ENCODE measurements at places on chromosomes 12 and 14.
A peak's percentile ranks its signal among the peaks of the same experiment; 100 is the strongest.

GRCh38 chr14:35474323-35474722 lies 59.6 kb upstream of the INSM2 start:
- no peak for DNase-seq

DNA sequence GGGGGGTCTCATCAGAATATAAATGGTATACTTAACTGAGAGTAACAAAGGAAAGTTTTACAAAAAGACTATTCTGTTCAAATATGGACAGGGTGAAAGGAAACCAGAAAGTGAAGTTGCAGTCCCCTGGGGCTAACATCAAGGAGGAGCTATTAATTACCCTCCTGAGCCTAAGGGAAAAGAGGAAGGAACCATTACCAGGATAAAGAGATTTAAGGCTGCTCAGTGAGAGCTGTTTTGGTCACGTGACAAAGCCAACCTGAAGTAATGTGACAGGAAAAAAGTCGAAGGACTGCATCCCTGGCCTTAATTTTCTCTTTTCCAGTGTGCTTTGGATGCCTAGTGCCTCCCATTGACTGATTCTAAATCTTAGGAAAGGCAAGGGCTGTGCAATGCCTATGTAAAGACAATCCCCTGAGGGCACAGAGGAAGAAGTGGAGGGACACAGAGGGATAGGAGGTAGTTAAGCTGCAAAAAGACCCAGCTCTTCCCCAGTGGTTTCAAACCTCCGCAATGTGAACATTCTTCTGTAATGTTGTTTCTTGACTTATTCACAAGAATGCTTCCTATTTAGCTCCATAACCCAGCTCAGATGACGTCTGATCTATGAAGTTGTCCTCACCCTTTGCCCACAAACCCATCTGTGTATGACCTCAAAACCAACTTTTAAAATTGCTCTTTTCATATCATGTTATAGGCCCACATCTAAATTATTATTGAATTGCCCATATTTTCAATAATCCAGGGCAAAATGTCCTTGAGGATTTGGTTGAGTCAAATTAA lies 187.7 kb upstream of the DCN start:
- DNase-seq: no peak

DNA sequence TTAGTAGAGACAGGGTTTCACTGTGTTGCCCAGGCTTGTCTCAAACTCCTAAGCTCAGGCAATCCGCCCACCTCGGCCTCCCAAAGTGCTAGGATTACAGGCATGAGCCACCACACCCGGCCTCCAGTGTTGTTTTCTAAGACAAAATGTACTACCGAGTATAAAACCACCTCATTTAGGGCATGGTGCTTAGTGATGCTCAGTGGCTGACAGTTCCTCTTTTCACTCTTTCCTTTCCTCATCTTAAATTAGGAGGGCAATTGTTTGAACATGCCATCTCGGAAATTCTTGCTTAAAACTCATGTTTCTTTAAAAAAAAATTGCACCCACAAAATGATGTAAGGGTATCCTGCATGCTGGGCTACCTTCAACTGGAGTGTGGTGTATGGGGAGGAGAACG lies 89.0 kb downstream of the RFX4 start:
- no peak for DNase-seq

GRCh38 chr14:30296931-30297405 lies 262.0 kb upstream of the G2E3 start:
- no peak for DNase-seq

DNA sequence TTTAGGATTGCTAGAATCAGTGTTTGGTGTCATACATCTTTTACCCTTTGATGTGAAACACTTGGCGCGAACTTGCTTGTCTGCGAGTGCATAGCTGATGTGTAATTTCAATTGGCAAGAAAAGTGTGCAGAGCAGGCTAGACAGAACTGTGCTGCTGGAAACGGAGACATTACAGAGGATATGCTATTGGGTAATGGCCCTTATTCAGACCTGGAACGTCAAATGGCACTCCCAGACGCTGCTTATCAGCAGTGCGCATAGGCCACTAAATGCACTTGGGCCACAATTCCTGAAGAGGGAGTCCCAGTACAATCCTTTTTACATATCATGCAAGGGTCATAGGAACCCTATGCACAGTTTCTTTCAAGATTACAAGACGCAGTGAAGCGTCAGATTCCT lies 15.7 kb upstream of the SLC10A1 start:
- DNase-seq: no peak

DNA sequence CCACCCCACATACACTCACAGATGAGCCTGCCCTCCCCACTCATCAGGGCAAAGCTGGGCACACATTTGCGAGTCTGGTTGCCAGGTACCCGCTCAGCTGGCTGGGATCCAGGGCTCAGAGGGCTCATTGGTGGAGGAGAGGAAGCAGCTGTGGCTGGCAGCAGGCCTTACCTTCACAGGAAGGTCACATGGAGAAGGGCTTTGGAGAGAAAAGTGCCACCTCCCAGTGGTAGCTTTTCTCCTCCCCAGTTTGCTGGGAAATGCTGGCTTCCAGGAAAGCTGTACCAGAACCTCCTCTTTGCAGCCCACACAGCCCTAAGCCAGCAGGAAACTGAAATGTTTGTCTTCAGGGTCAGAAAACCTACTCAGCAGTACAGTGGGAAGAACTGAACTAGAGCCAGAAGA lies 55.6 kb downstream of the LGMN start:
- no peak for DNase-seq

DNA sequence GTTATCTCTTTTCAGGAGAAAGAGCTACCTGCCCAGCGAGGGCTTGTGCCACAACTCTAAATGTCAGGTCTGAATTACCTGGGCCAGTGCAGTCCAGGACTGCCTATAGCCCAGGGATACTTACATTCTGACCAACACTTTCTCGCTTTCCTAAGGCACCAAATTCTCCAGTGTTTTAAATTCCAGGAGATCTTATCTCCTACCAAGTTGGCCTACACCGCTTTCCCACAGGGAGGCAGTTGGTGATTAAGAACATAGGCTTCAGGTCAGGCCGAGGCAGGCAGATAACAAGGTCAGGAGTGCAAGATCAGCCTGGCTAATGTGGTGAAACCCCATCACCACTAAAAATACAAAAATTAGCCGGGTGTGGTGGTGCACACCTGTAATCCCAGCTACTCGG lies 41.1 kb downstream of the RPS29 start:
- no peak for DNase-seq

DNA sequence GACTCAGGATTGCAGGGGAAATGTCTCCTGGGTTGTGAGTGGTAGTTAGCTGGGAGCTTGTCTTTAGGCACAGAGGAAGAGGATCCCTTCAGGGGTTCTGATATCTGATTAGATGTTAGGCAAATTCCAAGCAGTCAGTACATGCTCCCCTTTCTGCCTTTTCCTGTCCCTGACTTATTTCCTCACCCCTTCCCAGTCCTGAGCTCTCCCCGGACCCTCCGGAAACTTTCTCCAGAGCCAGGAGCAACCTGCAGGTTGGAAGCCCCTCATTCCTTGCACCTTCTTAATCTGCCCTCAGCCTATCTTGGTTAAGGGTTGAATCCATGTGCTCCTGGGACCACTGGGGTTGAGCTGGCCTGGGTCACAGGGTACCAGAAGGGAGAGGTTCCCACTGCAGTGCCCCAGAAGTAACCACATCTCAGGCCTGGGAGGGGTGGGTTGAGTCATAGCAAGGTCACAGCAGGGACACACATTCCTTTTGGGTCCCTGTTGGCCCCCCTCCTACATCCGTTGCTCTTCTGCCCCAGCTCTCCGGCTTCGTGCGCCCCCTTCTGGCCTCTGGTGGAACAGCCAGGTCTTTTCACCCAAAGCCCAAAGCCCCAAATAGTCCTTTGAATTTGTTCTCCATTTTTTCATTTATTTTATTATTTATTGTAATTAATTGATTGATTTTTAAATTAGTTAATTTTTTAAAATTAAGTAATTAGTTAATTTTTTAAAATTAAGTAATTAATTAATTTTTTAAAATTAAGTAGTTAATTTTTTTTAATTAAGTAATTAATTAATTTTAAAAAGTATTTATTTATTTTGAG lies 1.8 kb downstream of the IGFBP6 start:
- peak; percentile 81 for DNase-seq

GRCh38 chr12:27781680-27782079 lies 1.6 kb upstream of the MANSC4 start:
- DNase-seq: no peak

- no peak for DNase-seq
Observed at GRCh38 chr12:43914923-43915468, 79.1 kb downstream of the TMEM117 start.

GRCh38 chr14:101808894-101809670 lies 47.6 kb downstream of the PPP2R5C start:
- DNase-seq: no peak

GRCh38 chr12:127223731-127224130 lies 1043.2 kb upstream of the TMEM132C start:
- no peak for DNase-seq

- DNase-seq: no peak
Observed at GRCh38 chr12:110992909-110993308, 72.5 kb upstream of the MYL2 start.

DNA sequence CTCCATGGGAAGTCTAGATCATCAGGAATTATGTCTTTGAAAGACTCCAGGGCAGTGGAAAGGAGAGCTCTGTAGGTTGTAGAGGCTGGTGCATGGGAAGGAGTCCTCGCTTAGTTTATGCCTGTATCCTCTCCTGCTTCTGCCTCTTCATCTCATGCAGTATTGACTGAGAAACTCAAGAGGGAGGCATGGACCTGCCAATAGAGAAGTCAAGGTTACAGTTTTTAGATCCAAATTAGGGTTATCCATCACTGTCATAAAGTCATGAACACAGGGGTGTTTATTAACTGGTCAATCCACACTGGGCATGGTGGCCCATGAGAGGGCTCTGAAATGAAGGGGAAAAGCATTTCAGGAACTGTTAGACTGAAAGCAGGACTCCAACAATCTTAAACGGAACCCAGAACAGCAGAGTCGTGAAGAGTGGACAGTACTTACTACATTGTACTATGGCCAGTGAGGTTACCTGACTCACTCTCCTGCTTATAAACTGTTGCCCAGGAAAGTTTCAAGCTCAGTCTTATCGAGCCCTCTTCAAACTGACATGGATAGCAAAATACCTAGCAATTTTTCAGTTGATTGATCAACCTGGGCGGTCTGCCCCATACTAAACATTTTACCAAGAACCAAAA lies 30.1 kb upstream of the DHRS7 start:
- no peak for DNase-seq

- no peak for DNase-seq
Observed at GRCh38 chr14:99662846-99663245, 17.9 kb downstream of the HHIPL1 start.

- DNase-seq: no peak
Observed at GRCh38 chr12:109645194-109645593, 68.4 kb upstream of the FAM222A start.

GRCh38 chr14:64232095-64232838 lies 61.9 kb downstream of the ESR2 start:
- no peak for DNase-seq

- DNase-seq: no peak
Observed at GRCh38 chr14:88342980-88343379, 19.9 kb upstream of the KCNK10 start.

DNA sequence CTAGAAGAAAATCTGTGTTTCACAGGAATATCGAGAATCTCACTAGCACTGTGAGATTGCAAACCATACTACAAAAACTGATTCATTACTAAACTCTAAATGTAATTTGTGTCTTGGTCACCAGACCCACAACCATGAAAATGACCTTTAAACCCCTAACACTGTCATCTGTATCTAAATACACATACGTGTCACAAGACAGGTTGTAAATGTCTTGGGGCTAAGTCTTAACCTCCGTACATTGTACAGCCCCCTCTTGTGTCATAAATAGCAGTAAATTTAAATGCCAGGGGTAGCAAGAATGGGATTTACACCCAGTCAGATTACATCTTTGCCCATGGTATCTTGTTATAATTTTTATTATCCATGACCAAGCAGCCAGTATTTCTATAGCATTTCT lies 117.3 kb downstream of the GPR135 start:
- DNase-seq: no peak

DNA sequence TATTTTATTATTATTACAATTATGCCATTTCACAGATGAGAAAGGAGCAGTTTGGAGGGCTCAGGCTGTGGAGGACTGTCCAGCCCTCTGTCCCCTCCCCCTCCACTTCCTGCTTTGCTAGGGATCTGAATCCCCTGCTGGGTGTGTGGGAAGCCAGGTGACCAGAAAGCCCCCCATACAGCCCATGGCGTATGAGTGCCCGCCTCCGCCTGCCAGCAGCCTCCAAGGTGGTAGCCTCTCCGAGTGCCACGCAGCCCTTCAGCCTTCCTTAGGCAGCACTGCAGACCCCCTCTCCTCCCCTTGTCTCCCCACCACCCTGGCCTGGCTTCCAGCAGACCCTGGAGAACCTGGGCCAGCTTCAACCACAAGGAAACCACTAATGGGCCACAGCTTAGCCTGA lies 12.6 kb downstream of the DTX1 start:
- DNase-seq: no peak

GRCh38 chr12:69602954-69603353 lies 7.8 kb downstream of the LRRC10 start:
- no peak for DNase-seq

- peak; percentile 48 for DNase-seq
Observed at GRCh38 chr12:106956048-106956578, 406 bp downstream of the TMEM263 start.

DNA sequence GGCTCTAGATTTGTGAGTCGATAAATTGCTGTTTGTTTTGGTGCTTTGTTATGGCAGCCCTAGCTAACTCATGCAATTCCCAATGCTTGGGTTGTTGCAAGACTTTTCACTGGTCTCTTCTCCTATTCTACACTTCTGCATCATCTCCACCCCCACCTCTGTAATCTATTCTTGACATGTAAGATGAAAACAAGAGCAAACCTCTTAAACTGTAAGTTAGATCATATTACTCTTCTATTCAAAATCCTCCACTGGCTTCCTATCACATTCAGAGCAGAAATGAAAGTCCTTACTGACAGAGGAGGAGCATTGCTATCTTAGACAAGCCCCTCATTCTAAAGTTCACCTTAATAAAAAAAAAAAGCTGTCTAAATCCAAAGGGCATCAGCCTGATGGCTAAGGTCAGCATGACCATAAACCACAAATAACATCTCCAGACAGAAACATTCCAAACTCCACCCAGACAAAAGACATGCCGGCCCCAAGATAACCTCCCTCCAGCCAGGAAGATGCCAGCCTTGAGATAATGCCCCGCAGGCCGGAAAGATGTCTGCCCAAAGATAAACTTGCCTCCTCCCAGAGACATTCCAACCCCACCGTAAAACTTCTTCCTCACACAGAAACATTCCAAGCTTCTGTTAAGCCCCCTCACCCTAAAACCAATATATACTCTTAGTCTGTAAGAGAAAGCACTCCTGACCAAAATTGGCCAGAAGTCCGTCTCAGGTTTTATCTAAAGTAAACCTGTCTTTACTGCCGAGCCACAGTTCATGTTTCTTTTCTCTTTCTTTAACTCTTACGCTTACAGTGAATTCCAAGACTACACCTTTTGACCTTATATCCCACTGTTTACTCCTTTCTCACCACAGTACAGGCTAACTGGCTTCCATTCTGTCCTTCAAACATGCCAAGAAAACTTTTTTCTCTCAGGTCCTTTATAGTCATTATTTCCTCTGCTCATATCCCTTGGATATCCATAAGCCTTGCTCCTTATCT lies 308.9 kb downstream of the KCNH5 start:
- DNase-seq: no peak
